ENCODE measurements at places on chromosomes 1 and 21.

DNA sequence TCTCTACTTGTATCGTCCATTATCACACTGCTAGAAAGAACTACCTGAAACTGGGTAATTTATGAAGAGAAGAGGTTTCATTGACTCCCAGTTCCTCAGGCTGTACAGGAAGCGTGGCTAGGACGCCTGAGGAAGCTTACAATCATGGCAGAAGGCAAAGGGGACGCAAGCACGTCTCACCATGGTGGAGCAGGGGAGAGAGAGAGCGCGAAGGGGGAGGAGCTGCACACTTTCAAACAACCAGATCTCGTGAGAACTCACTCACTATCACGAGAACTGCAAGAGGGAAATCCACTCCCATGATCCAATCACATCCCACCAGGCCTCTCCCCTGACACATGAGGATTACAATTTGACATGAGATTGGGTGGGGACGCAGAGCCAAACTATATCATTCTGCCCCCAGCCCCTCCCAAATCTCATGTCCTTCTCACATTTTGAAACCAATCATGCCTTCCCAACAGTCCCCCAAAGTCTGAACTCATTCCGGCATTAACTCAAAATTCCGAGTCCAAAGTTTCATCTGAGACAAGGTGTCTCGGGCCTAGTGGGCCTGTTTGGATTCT is 8.0 kb downstream of the MMEL1 start:
- DNase-seq = no peak

DNA sequence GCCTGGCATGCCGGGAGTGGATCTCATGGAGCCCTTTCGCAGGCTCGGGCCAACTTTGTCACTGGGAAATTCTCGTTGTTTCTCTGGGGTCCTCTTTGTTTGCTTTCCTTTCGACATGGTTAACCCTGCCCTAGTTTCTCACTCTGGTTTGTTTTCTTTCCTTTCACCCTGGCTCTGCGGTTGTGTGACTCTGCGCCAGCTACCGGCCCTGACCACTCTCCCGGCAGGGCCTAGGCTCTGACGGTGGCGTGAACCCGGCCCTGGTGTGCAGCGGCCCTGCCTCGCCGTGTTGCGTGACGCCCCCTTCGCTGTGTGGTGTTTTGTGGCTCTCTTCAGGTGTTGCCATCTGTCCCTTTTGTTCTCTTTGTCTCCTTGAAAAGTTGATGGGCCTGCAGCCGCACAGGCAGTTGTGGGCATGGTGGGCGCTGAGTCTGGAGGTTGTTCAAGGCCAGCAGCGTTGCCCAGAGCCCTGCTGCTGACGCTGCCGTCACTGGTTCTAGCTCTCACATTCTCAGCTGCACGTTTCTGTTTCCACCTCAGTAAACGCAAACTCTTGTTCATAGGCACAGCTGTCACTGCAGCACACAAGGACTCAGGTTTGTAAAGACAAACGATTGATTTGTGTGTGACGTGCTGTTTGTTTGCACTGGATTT is 64.6 kb upstream of the DIP2A start:
- no peak for DNase-seq

GRCh38 chr1:200550367-200550766 is 70.2 kb downstream of the KIF14 start:
- no peak for DNase-seq

DNA sequence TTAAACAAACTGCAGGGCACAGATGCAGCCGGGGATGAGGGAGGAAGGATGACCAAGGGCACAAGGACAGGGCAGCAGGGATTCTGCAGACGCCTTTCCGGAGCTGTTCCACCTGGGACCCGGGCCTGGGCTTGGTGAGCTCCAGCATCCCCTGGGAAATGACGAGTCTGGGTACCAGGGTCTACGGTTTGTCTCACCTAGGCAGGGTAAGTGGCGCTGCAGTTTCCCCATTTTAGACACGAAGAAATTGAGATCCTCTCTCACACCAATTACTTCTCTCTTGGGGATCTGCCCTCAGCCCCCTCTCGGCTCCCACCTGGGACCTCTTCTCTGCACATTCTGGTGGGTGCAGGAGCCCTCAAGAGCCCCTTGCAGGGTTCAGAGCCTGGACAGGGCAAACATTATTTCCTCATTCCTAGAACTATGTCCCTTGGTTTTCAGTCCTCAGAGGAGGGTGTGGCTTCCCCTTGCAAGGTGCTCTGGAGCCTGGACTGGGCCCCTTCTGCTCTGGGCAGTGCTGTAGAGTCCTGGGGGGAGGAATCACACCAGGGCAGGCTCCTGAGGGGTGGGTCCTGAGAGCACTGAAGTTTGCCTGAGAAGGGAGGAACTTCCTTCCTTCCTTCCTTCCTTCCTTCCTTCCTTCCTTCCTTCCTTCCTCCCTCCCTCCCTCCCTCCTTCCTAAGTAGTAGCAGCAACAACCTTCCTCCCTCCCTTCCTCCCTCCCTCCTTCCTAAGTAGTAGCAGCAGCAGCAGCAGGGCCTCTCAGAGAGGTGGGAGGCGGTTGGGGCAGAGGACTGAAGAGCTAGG is 16.0 kb downstream of the RAP1GAP start:
- no peak for DNase-seq

DNA sequence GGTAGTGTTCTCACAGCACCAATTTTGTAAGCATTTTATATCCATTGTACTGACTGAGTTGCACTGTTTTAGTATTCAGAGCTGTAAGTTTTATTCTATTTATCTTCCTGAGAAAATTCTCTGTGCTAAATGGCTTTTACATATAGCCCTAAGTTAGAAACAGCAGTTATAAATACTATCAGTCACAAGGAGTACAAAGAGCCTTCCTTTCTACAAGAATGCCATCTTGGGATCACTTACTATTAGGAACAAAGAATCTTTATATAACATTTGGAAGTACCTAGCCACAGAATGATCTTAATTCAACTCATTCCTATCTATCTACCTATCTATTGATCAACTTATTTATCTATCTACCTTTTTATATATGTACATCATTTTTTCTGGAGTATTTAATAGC is 423.9 kb upstream of the RGS18 start:
- DNase-seq = no peak

DNA sequence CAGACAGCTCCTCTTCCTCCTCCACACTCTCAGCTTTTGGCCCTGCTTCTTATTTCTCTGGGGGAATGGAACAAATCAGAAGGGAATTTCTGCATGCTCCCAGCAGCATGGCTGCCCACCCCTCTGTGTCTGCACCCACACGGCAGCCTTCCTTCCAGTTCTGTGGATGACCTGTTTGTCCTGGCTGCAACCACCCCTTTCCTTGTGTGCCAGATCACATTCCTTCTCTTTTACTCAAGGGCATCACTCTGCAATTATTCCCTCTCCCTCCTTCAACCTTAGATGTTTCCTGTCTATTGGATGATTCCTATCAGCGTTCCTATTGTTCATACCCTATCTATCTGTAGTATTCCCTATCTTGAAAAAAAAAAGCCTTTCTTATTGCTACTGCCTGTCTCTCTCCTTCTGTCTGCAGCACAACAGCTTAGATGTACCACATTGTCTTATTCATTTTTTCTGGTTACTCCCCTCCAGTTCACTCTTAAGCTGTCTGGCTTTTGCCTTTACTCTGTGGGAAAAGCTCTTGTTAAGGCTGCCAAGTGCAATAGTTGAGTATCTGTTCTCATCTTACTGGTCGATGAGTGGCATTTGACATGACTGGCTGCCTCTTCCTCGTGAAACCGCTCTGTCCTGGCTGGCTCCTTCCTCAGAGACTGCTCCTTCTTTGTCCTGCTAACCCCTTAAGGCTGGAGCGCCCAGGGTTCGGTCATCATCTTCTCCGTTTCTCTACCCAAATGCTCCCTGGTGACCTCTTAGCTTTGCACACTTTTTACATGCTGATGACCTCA is 351.1 kb downstream of the CAMTA1 start:
- DNase-seq = no peak

DNA sequence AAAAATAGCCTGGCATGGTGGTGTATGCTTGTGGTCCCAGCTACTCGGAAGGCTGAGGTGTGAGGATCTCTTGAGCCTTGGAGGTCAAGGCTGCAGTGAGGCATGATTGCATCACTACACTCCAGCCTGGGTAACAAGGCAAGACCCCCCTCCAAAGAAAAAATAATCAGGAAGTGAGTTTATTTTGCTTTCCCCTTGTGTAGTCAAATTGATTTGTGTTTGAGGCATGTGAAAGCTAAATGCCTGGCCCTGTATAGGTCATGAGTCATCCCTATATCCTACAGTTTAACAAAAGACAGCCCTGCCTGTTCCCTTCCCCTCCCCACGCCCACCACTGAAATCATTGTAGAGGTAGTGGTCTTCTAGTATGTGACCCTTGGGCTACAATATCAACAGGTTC is 241.4 kb upstream of the JUN start:
- no peak for DNase-seq

DNA sequence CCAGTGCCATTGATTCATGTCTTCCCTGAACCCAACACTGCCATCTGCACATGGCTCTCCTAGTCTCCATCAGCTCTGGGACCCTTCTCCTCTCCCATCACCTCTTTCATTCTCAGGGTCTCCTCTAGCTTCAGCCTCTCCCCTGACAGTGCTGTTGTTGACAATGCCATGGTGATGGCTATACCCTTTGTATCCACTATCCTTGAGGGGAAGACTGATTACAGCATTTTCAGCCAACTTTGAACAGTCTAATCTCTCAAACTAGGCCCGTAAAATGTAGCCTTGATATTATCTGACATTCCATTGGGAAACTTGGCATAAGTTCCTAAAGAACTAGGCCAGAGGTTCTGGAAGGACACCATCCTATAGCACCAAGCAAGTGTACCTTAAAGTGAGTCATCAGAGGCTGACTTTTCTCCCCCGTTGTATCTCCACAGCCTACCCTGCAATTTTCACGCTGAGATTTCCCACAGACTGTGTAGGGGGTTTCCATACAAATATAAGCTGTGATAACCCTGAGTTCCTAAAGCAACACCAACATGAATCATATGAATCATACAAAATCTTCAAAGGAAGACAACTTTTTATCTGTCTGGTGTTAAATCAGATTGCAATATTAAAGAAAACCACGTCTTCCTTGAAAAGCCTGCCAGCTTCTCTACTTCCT is 5.8 kb downstream of the HAO2 start:
- DNase-seq = no peak

- no peak for DNase-seq
Observed at GRCh38 chr1:147491098-147491497, 50.2 kb upstream of the BCL9 start.

- DNase-seq = no peak
Observed at GRCh38 chr1:229266832-229267500, 3.9 kb upstream of the RAB4A start.

DNA sequence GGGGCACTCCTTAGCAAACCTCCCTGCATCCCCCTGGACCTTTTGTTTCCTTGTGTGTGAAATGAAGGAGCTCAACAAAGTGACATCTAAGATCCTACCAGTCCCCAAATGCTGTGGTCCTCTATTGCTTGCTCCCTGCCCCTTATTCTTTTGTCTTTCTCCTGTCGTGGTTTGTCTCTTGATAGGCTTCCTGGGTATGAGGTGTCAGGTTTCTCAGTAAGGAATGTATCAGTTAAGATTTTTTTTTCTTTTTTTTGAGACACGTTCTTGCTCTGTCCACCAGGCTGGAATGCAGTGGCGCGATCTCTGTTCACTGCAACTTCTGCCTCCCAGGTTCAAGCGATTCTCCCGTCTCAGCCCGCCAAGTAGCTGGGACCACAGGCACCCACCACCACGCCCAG is 16.8 kb downstream of the CNIH3 start:
- no peak for DNase-seq

DNA sequence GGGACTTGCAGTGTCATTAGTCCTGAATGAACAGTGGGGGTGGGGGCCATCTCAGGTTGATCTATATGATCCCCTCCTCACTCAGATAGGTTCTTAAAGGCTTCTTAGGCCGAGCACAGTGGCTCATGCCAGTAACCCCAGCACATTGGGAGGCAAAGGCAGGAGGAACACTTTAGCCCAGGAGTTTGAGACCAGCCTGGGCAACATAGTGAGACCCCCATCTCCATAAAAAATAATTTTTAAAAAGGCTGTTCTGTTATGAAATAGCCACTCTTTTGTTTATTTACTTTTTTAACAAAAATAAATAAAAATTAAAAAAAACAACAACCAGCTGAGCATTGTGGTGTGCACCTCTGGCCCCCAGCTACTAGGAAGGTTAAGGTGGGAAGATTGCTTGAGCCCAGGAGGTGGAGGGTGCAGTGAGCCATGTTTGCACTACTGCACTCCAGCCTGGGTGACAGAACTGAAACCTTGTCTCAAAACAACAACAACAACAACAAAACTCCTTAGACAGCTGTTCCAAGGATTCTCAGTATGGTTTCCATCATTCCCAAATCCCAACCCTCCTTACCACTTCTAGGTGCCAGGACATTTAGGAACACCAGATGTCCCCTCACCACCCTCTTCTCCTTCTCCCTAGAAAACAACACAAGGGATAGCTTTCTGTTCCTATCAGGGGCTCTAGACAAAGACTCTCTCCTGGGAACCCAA is 2.0 kb upstream of the TRAPPC3 start:
- DNase-seq = no peak

DNA sequence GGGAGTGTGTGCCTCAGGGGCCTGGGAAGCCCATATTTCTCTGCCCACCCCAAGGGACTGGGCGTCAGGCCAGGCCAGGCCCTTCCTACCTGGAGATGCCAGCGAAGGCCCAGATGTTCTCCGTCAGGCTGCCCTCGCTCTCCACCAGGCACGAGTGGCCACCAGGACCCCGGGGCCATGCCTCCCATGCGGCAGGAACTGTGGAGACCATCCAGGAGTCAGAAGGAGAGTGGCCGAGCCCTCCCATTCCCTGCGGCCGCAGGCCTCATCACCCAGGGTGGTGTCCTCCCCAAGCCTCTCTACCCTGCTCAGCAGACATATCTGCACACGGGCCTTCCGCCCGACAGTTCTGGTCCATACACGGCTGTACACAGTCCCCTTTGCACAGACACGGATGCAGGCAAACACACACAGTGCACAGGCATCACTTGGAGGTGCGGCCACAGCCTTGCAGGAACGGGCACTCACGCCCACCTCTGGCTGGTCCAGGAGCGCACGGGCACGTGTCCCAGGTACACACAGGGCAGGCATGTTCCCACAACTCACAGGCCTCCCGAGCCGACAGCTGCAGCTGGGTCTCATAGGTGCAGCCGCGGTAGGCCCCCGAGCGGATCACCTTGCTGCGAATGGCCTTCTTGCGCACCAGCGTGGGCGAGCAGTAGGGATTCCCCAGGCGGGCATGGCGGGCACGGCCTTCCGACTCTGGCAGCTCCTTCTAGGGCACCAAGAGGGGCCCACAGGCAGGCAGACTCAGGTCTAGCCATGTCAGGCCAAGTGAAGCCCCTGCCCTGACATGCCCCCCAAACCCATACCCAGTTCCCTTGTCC is 5.9 kb upstream of the KIF17 start:
- no peak for DNase-seq
